Upper lobe of left lung (tissue), 6 donors: ENCODE measurements at places on chromosomes 3 and 15.

- peak; percentile 61 for DNase-seq
Measured at GRCh38 chr3:16512435-16513140, 911 bp downstream of the RFTN1 start.

DNA sequence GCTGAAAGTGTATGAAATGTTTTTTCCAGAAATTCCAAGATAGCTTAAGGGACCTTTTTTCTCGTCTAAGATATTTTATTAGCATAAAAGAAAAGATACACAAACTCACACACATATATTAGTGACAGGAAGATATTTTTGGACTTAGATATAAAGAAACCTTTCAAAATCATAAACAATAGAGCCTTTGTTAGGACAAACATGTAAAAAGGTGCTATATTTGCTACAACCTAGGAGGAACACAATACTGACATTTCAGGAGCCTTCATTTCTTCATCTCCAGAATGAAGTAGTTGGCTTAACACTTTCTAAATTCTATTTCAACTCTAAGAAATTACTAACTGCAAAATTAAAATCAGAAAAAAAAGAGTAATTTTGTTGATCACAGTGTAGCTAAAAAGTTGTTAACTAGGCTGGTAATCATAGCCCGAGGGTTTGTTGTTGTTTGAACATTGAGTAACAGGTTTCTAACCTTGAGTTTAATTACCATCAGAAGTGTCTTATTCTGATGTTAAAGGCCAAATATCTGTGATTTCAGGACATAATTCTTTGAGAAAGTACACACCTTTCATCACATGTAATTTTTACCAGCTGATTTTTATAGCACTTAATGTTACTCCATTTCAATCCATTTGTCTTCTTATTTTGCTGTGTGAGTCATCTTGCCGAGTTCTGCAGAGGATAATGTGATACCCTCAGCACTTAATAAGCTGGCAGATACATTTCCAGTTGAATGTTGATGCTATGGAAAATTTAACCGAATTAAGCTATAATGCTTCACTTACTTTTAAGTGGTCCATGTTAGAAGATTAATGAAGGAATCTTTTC lies 97.3 kb downstream of the MBNL1 start:
- no peak for DNase-seq

GRCh38 chr15:84904419-84904818 lies 20.0 kb downstream of the SLC28A1 start:
- DNase-seq: no peak

DNA sequence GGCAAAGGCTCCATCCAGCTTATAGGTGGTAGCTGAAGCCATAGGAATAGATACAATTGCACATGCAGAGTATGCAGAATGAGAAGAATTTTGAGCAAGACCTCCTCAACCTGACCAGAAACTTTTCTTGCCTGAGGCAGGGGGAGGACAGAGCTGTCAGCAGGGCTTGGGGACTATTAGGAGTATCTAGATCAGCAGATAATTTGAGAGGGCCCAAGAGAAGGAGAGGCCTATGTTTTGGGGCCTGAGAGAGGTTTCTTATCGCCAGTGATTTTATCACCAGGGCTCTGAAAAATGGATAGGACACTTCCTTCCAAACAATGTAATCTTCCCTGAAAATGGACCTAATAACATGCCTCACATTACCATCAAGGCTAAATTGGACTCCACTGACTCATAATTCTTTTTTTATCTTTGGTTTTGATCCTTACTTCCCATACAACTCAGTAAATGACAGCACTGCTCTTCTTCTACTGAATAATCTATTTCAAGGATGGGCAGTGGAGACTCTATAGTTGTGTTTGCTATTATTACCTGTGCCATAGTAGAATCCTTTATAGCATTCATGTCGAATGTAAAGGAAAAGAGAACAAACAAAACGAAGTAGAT lies 15.8 kb upstream of the RAMAC start:
- DNase-seq: no peak

GRCh38 chr15:83062768-83063180 lies 4.3 kb downstream of the BTBD1 start:
- peak; percentile 37 for DNase-seq

- DNase-seq: no peak
Measured at GRCh38 chr3:132311841-132312240, 5.4 kb upstream of the ACP3 start.

DNA sequence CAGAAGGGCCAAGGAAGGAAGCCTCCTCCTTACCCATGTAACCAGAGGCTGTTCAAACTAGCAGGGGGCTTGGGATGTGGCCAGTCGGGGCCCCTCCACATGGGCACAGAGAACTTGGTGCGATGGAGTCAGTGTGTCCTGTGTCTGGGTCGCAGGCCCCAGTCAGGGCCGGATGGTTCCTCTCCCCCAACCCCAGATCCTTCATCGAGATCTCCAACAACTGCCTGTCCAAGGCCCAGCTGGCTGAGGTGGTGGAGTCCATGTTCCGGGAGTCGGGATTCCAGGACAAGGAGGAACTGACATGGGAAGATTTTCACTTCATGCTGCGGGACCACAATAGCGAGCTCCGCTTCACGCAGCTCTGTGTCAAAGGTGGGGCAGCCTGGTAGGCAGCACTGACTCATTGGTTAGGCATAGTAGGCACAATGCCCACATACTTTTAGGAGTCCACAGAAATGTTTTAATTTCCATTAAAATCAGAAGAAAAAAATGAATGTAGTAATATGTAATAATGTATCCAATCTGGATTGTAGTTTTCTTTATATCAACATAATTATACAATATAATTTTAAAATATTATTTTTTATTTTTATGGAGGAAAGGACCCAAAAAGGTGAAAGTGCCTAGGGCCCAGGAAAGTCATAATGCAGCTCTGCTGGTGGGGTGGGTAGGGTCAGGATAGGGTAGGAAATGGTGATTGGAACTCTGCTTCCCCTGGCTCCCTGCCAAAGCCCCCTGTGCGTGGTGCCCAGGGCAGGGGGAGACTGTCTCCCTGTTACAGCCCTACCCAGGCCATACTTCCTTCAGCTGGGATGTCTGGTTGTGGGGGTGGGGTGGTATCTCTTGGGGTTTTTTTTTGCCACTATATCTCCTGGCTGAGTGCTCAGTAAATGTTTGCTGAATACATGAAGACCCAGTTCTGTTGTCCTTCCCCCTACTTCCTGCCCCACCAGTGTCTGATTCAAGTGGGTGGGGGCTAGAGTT lies 18.6 kb downstream of the DUOX1 start:
- no peak for DNase-seq
